ENCODE measurements at places on chromosomes 5 and 9.
A peak's percentile ranks its signal among the peaks of the same experiment; 100 is the strongest.

DNA sequence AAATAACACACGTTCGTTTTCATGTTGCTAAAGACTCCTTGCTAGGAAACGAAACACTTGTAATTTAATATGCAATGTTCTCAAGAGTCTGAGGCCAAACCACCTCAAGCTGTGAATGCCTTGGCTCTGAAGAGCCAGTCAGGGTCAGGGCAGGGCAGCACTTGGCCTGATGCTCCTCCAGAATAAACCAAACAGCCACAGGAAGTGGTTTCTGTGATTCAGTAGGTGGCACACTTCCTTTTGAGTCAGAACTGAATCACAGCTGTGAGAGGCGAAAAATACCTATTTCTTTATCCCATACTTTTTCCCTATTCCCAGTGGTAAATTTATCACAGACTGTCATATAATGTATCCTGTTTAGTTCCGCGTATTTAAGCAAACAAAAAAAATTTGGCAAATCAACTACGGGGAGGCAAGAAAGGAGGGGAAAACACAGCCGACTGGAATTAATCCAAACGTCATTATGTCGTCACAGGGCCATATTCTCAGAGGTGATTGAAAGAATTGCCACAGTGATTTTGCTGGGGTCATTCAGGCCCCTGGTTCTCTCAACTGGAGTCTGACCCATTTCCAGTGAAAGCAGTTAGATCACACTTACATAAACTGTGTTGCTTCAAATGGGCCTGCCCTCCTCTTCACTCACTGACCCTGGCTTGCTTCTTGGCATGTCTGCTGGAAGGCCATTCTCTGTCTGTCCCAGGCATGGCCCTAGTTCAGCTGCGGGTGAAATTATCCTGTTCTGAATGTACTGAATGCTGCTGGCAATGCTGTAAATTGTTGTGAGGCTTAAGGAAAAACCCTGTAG lies 71.2 kb downstream of the ARRDC3 start:
- peak; percentile 75 for DNase-seq

- DNase-seq, result no peak
Observed at GRCh38 chr5:109945097-109945678, 255.5 kb downstream of the MAN2A1 start.

- DNase-seq, result no peak
Observed at GRCh38 chr9:90813046-90813445, 11.4 kb downstream of the SYK start.

DNA sequence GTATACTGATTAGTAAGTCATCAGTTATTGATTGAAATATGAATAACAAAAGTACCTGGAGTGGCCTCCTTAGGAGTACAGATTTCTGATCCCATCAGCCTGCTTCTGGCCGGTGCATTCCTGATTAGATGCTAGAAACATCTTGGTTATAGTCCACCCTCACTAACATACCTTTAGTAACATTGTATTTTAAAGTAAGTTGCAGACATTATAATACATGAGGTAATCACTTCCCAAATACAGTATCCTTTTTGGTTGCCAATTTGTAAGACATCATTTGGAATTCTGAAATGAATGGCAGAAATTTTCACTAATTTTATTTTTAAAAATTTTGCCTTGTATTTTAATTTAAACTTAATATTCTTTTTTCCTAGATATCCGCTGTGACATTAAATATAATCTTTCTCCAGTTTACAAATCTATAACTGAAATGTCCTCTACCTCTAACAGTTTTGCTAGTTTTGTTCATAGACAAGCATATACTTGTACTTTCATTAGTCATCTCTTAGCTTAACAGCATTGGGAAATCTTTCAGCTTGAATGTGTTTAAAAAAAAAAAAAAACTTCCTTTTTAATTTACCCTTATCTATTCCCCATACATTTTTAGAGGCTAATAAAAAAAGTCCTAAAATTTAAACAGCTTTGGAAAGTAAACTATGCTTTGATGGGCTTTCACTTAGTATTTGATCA lies 178.9 kb downstream of the XRCC4 start:
- DNase-seq, result no peak

DNA sequence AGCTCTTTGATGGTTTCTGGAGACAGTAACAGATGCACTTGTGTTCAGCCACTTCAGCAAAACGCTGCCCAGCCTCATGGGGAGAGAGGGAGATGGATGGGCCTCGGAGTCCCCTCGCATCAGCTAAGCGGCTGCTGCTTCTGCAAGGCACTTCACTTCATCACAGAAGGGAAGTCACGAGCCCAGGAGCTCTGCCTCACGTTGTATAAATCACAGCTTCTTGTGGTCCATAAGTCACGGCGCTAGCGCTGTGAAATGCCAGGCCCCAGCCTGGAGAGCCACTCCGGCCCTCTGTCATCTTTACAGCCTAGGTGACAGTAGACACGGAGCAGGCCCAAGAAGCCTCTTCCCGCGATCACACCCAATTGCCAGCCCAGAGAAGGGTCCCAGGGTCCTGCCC lies 23.4 kb downstream of the DBH start:
- no peak for DNase-seq

- DNase-seq, result peak; percentile 83
Observed at GRCh38 chr5:132190161-132190817, 37.4 kb downstream of the P4HA2 start.

DNA sequence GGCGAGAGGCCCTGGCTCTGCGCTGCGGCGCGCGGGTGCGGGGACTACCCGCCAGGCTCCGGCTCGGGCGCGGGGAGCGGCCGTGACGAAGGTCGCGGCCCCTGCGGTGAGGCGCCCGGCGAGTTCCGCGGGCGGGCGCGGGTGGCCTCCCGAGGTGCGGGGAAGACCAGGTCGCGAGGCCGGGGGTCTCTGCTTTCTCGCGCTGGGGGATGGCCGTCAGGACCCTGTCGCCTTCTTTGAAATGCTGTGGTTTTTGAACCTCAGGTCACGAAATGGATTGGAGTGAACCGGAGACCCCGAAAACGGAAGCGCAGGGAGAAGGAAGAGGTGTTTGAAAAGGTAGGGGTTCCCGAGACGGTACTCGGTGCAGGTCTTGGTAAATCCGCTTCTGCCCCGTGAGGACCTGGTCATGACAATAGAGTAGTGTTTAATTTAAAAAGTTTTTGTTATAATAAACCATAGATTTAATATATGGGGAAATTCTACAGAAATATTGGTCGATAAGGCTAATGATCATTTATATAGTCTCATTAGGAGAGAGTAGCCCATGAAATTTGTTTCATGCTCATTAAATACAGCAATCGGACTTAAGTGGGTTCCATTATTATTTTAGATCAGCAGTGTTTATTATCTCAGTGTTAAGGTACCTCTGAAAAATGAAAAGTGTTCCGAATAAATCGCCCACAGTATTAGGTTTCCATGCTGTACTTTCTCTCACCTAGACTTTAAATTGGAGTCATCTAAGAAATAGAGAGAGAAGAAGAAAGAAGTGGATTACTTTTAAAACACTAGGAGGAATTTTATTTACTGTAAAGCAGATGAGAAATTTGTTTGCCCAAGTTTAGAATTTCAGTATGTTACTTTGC lies 279.0 kb downstream of the AOPEP start:
- no peak for DNase-seq

- DNase-seq, result no peak
Observed at GRCh38 chr9:10148796-10149195, 464.0 kb downstream of the PTPRD start.

GRCh38 chr5:125295405-125295872 lies 549.0 kb upstream of the ZNF608 start:
- DNase-seq, result no peak

- no peak for DNase-seq
Observed at GRCh38 chr5:111984044-111984443, 227.1 kb upstream of the NREP start.

DNA sequence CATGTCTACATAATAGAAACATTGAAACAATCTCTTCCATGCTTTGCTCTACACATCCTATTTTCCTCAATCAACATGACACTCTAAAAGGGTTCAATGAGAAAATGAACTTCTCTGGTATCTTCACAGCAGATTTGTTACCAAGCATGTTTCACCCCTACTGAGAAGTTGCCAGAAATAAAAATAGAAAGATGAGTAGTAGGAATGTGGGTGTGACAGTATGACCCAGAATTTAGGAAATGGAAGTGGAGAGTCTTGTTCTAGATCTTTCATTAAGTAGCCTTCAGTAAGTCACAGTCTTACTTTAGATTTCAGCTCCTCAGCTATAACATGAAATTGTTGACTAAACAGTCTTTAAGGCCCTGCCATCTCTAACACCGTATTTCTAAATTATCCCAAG lies 581.8 kb downstream of the EFNA5 start:
- no peak for DNase-seq

GRCh38 chr9:108077556-108077955 lies 588.0 kb upstream of the KLF4 start:
- no peak for DNase-seq

GRCh38 chr5:169988206-169988605 lies 7.9 kb upstream of the INSYN2B start:
- DNase-seq, result no peak

- DNase-seq, result peak; percentile 30
Observed at GRCh38 chr5:32475334-32476097, 31.0 kb upstream of the ZFR start.

- DNase-seq, result no peak
Observed at GRCh38 chr5:113115061-113115460, 138.5 kb downstream of the DCP2 start.

DNA sequence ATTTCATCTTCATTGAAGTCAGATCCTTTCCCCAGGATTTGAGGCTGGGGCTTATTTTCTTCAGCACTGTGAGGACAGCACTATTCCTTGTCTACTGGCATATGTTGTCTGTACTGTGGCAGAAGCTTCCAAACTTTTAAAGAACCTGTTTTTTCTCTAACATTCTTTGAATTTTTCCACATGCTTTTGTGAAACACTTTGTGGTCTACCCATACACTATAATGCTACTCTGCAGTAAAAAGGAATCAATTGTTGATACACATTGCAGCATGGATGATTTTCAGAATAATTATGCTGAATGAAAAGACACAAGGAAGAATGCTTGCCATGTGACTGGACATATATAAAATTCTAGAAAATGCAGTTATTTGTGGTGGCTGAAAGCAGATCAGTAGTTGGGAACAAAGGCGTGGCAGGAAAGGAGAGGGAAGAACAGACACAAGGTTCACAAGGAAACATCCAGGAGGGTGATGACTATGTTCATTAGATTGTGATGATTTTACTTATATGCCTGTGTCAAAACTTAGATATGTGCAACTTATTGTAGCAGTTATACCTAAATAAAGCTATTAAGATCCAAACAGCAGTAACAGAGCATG lies 96.8 kb downstream of the WNK2 start:
- DNase-seq, result no peak

DNA sequence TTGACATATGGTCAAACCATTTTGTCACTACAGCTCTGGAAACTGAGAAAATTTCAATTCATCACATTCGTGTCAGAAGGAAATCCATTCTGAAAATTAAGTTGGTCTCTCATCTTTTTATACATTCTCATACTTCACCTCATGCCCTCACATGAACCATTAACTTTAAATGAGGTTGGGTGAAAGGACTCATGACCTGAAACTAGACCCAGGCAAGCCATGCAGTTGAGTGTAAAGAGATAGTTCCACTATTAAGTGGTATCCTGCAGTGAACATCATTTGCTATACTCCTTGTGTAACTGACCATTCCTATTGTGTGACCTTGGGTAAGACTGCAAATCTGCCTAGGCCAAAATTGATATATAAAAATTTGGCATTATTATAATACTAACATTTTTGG lies 299.6 kb upstream of the GRIN3A start:
- no peak for DNase-seq

- DNase-seq, result peak; percentile 50
Observed at GRCh38 chr9:118522093-118523028, 818.2 kb downstream of the TLR4 start.

- DNase-seq, result no peak
Observed at GRCh38 chr5:157902449-157903116, 43.6 kb upstream of the CLINT1 start.

DNA sequence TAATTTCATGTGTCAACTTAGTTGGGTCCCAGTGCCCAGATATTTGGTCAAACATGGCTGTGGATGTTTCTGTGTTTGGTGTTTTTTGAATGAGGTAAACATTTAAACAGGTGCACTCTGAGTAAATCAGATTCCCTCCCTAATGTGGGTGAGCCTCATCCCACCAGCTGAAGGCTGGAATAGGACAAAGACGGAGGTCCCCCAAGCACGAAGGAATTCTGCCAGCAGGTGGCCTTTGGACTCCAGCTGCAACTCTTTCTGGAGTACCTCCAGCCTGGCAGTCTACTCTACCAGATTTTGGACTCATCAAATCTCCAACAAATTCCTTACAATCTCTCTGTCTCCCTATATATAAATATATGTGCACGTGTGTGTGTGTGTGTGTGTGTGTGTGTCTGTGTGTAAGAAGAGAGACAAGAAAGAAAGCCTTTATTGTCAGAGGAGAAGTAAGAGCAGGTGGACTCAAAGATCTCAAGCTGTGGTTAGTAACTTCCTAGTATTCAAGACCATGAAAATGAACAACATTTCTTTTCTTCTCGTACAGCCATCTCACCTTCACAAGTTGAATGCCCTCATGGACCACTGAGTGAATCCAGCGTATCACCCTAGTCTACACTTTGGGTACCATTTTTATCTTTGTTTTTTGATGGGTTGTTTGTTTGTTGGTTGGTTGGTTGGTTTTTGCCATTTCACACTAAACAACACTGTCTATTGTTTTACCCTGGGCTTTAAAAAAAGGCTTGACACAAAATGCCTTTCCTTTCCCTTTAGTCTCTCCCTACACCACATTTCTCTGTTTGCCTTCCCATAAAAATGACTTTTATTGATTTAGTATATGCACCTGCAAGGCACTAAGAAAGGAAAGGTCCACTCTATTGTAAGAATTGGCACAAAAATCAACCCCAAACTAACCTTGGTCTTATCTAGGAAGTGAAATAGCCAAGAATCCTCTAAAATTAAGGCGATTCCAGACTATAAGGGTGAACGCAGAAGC lies 118.7 kb downstream of the TENT4A start:
- no peak for DNase-seq

DNA sequence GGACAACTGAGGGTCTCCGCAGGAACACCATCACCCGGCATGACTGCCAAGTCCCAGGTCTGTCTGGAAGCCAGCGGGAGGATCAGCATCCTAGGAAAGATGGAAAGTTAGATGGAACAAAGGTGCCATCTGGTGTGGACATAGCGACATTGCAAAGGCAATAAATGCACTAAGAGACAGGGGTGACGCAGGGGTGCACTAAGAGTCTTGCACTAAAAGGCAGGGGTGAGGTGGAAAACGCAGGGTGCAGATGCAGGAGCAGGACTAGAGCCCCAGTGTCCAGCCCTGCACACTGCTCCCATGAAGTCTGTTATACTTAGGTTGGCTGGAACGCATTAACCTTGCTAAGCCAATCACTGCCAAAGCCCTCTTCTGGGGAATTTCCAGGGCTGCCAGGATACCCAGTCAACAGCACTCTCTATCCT lies 15.5 kb downstream of the ATOX1 start:
- DNase-seq, result peak; percentile 83
